Hematopoietic multipotent progenitor cell (in vitro differentiated cells): ENCODE measurements at places on chromosomes 7 and 10. TPM values are rescaled to one million over a fixed set of nuclear protein-coding genes. Genes with fewer than 3 reads are reported as not detected.

GRCh38 chr10:125174360-125174759 is 14.0 kb upstream of the CTBP2 start:
- DNase-seq: no peak

DNA sequence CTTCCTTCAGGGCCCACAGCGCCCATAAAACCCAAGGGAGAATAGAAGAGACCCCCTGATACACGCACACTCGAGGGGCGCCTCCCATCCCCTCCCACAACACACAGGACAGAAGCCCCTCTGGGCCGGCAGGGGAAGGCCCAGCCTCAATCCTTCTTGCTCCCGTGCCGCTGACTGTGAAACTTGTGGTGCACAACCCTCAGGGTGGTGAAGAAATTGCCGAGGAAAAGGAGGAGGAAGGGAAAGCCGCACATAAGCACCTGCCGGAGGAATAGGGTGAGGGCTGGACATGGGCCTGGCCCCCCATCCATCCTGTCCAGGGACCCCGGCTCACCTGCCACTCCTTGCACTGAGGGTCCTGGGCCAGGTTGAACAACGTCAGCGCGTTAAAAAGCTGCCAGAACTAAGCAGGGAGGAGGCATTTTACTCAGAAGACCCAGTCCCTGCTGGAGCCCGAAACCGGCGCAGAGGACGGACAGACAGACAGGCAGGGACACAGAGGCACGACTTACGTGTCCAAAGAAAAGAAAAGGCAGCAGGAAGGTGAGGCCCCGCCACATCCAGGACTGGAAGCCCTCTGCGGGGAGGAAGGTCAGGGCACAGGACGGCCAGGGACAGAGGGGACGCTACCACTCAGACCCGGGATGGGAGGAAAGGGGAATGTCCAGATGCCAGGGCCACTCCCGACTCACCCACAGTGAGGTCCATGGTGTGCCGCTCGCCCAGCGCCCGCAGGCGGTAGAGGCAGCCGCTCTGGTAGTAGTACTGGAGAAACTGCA is 7.2 kb downstream of the TMEM120A start:
- no peak for DNase-seq

GRCh38 chr10:88493691-88494483 is 89.2 kb downstream of the RNLS start:
- DNase-seq: no peak

Gene OPN4
- not detected for total RNA-seq

Gene DDC
- not detected for total RNA-seq

- no peak for DNase-seq
Measured at GRCh38 chr10:132832186-132832969, 46.4 kb upstream of the NKX6-2 start.

DNA sequence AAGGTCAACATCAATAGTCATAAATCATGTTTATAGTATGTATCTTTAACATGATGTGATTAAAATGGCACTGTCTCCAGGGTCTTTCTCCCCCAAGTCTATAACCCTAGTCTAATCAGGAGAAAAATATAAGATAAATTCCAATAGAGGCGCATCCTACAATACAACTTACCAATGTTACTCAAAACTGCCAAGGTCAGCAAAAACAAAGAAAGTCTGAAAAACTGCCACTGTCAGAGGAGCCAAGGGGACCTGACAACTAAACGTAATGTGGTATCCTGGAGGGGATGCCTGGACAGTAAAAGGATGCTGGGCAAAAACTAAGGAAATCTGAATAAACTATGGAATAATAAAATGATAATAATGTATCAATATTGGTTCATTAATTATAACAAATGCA is 63.9 kb downstream of the TPK1 start:
- DNase-seq: no peak

GRCh38 chr10:2968401-2969058 is 98.8 kb upstream of the PFKP start:
- DNase-seq: no peak

- DNase-seq: no peak
Measured at GRCh38 chr10:72162978-72163377, 52.8 kb upstream of the ANAPC16 start.

DNA sequence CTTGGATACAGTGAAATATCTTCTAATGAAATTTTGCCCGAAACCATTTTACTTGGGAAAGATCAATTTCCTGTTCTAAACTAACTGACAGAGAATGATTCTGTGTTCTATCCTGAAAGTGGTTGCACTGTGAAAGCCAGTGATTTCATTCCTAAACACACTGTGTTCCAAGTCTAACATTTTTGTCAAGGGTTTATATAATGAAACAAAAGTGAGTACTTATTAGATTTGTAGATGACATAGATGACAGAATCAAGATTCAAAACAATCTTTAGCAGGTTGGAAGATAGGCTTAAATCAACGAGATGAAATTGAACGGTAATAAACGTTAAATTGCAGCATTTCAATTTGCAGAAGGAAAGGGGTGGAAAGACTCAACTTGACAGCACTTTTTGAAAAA is 13.3 kb downstream of the KAT6B start:
- no peak for DNase-seq

Gene MLXIPL
- total RNA-seq: not detected

GRCh38 chr7:138907201-138907847 is 73.9 kb downstream of the KIAA1549 start:
- no peak for DNase-seq

DNA sequence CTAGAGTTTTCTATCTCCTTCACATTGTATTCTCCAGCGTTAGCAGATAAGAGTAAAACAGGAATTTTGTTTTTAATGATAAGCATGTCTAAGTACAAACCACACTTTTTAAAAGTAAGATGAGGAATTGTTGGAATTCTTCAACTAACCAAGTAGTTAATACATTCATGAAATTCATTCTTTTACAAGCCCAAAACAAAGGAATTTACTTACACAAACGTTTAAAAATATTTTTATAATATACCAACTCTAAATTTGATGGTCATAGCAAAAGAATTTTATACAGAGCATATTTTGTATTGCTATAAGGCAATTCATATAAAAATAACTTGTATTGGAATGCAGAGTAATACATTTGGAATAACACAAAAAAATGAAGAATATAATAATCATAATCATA is 51.3 kb downstream of the TWIST1 start:
- DNase-seq: no peak

Gene SHH
- total RNA-seq: under 0.01 TPM

Gene WDR86
- 1.1 TPM for total RNA-seq

DNA sequence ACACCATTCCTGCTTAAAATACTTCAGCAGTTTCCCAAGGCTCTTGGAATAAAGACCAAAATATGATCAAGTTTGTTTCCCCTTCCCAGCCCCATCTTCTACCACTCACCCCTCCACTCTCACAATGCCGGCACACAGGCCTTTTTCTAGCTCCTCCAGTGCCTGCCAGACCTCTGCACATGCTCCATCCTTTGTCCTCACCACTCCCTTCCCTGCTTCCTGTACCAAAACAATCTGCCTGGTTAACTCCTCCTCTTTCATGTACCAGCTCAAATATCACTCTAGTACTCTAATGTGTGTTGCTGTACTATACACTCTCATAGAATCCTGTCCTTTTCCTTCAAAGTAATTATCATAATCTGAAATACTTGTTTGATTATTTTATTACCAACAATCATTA is 19.4 kb downstream of the SCRN1 start:
- DNase-seq: no peak

GRCh38 chr7:134485203-134485602 is 26.3 kb upstream of the AKR1B1 start:
- peak; percentile 17 for DNase-seq

Gene SEMA3D
- under 0.01 TPM for total RNA-seq

Gene VWA2
- 13.7 TPM for total RNA-seq

- DNase-seq: no peak
Measured at GRCh38 chr7:148484486-148484885, 106.1 kb upstream of the C7orf33 start.

DNA sequence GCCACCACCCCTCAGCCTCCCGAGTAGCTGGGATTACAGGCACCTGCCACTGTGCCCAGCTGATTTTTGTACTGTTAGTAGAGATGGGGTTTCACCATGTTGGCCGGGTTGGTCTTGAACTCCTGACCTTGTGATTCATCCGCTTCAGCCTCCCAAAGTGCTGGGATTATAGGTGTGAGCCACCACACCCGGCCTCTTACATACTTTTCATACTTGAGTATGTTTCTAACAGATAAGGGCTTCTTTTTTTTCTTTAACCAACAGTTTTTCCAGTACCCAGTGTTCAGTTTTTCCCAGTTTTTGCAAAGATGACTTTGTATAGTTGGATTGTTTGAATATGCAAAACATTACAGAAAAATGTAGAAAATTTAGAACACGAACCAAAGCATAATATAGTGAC is 7.7 kb downstream of the EIF4H start:
- no peak for DNase-seq

Gene STEAP1B
- total RNA-seq: under 0.01 TPM

GRCh38 chr7:23067271-23067670 is 38.3 kb upstream of the KLHL7 start:
- no peak for DNase-seq

- no peak for DNase-seq
Measured at GRCh38 chr7:28230261-28230660, 49.7 kb upstream of the JAZF1 start.

- DNase-seq: no peak
Measured at GRCh38 chr10:112624546-112625048, 177.6 kb downstream of the VTI1A start.

Gene ZNF488
- 0.27 TPM for total RNA-seq

GRCh38 chr10:75647675-75648074 is 216.3 kb downstream of the LRMDA start:
- no peak for DNase-seq

GRCh38 chr7:28512668-28513440 is 100.5 kb downstream of the CREB5 start:
- no peak for DNase-seq

Gene BNIP3
- total RNA-seq: 8.1 TPM

- DNase-seq: no peak
Measured at GRCh38 chr10:73937333-73938043, 26.6 kb downstream of the PLAU start.

Gene STRIP2
- 0.81 TPM for total RNA-seq

- no peak for DNase-seq
Measured at GRCh38 chr10:91410638-91411371, 661 bp downstream of the HECTD2 start.

Gene FAM25A
- not detected for total RNA-seq

Gene PRPS1L1
- under 0.01 TPM for total RNA-seq

Gene HTR5A
- total RNA-seq: under 0.01 TPM

Gene SRGN
- 265 TPM for total RNA-seq

- DNase-seq: peak; percentile 62
Measured at GRCh38 chr7:89770161-89770560, 384.1 kb upstream of the STEAP1 start.

Gene ZSCAN21
- 11.0 TPM for total RNA-seq

DNA sequence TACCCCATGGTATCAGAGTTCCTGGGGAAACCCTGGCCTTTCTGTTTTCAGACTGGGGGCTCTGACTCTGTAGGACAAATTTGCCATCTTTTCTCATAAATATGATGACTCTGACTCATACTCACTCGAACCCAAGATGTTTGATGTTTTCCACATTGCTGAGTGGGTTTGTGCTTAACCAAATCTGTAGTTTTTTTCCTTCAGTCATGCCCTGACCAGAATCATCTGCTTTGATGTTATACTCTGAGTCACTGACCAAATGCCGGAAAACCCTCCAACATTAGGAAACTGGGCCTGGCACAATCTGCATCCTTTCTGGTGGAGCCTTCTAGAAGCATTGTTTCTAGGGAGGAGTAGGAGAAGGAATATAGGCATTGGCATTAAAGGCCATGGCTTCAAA is 118.7 kb downstream of the C10orf105 start:
- no peak for DNase-seq

GRCh38 chr7:94392393-94392786 is 2.3 kb upstream of the COL1A2 start:
- no peak for DNase-seq

Gene SLC26A5
- total RNA-seq: not detected

Gene MSS51
- total RNA-seq: 1.3 TPM

Gene VIM
- 3,153 TPM for total RNA-seq

Gene HOXA1
- 0.27 TPM for total RNA-seq

Gene CRTAC1
- not detected for total RNA-seq

DNA sequence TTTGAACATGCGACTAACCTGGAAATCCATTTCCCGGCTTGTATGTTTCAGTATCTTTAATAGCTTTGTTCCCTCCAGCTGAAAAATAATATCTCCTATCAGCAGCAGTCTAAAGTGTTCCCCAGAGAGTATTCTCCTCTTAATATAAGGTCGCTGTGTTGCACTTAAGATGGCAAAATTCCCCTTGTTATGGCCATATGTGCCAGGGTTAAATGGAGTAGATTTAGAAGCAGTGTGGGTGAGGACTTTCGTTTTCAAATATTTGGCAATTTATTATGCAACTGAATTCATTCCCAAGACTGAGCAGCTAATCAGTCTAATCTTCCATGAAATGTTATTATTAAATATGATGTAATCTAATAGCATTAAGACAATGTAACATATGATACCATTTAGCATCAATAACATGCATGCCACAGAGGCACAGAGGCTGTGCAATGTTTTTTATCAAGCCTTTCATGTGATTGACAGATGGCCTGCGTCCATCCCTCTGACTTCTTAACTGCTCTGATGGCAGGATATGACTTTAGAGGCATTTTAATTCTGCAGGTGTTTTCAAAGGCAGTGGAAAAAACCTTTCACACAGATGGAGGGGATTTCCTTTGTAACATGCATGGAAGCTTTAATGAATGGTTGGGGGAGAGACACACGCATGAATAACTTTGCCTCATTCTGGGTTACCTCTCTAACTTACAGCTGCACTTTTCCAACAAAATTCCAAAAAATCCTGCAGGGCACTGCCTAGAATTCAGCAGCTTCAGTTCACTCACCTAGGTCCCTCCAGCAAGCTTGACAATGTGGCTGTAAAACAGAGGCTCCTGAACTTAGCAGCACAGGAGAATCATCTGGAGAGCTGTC is 55.1 kb upstream of the ZPBP start:
- peak; percentile 56 for DNase-seq
